Hematopoietic multipotent progenitor cell treated with erythropoietin and hydrocortisone succinate and interleukin-3 and kit ligand, for 6 days (in vitro differentiated cells): ENCODE measurements at places on chromosomes 12 and 14.
A peak's percentile ranks its signal among the peaks of the same experiment; 100 is the strongest.

DNA sequence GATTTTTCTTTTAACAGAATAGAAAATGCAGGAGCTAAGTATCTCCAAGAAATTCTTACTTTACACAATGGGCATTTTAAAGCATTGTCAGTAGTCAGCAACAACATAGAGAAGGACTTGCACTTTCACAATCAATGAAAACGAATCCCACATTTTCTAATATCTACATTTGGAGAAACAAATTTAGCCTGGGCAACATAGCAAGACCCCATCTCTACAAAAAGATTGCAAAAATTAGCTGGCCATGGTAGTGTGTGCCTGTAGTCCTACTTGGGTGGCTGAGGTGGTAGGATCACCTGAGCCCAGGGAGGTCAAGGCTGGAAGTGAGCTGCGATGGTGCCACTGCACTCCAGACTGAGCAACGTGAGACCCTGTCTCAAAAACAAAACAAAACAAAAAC lies 30.6 kb upstream of the C2CD5 start:
- no peak for DNase-seq

GRCh38 chr12:102954134-102954533 lies 3.3 kb upstream of the ASCL1 start:
- DNase-seq: no peak

- DNase-seq: no peak
Measured at GRCh38 chr12:131280426-131280825, 326.7 kb downstream of the ADGRD1 start.

GRCh38 chr14:54329082-54329695 lies 67.6 kb upstream of the CDKN3 start:
- DNase-seq: peak; percentile 54

DNA sequence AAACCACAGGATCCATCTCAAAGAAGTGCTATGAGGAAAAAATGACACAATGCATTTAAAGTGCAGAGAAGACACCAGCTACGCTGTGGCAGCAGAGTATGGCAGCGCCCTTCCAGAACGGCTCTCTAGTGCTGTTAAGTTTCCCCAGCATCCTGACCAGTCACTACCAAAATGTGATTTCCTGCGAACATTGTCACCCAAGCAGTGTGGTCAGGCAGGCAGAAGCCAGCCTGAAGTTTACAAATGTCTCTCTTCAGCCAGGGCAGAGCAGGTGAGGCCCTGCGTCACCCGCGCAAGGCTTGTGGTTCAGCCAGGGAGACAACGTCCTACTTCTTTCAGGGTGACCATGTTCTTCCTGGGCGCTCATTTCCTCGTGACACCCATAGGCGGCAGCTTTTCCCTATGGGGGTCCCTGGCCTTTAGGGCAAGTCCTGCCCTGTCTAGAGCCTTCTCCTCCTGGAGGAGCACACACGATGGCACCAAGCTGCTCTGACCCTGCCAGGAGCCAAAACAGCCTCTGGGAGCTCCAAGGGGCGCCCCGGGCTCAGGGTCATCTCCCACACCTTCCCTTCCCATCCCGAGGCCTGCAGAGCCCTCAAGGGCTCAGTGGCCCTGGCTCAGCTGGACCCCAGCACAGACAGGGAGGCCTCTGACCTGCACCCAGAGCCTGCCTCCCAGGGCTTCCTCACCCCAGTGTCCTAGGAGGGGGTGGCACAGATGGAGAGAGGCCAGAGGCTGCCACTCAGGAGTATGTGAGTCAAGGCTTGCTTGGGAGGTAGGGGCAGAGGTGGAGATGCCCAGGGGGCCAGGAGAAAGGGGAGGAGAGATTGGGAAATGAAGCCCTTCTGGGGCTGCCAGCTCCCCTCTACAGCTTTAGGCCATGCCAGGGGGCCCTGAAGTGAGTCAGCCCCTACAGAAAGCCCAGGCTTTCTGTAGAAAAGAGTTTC lies 41.9 kb downstream of the PSMA6 start:
- no peak for DNase-seq
